ENCODE measurements at places on chromosomes 2 and 18. TPM values are rescaled to one million over a fixed set of nuclear protein-coding genes. Genes with fewer than 3 reads are reported as not detected.

Gene RGPD8
- 1.4 TPM for total RNA-seq

Gene EMILIN1
- 0.17 TPM for total RNA-seq

Gene DTNA
- 5.2 TPM for total RNA-seq

- DNase-seq, result no peak
These were observed 37.3 kb downstream of the MTCL1 start for GRCh38 chr18:8742387-8743361.

DNA sequence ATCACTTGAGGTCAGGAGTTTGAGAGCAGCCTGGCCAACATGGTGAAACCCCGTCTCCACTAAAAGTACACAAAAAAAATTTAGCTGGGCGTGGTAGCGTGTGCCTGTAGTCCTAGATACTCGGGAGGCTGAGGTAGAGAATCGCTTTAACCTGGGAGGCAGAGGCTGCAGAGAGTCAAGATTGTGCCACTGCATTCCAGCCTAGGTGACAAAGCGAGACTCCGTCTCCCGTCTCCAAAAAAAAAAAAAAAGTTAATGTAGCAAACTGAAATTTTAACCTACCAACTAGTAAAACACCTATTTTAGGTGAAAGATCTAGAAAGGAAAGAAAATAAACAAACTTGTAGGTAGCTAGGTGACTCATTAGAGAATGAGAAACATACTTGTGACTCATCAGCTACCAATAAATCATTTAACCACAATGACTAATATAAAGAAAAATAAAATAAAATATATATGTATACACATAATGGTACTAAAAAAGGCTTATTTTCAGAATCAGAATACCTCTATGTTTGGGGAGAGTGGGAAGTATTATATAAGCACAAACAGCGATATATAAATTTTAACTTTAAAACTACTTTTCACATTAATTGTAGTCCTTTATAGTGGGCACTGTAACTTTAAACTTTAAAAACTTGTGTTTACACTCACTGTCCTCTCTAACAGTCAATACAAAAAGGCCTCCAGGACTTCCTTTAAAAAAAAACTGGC lies 36.6 kb downstream of the DARS1 start:
- peak; percentile 87 for DNase-seq

DNA sequence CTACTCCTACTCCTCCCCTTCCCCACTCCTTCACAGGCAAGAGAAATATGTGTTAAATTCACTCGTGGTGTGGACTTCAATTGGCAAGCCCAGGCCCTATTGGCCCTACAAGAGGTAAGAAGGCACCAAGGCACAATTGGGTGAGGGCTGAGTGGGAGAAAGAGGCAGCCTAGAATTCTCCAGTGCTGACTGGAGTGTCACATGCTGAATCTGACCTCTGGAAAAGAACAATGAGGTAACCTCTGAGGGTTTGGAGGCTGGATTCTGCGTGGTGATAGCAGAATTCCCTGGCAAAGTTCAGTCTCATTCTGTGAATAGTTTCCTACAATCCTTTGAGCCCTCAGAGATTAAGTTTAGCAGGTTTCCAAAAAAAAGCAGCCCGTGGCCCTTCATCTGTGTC lies 6.9 kb downstream of the CENPA start:
- DNase-seq, result no peak

DNA sequence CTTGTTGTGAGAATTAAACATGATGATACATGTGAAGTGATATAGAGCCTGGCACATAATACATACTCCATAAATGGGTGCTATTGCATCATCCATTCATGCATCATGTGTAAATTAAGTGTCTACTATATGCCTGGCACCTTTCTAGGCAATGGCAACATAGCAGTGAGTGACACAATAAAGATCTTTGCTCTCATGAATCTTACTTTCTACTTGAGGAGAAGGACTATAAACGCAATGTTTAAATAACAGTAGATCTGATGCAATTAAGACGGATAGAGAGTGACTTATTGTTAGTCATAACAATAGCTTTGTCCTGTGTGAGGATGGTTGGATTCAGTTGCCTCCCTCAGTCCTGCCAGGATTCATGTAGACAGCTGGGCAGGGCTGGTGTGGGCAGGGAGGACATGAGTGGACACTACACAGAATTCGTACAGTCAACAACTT lies 88.4 kb upstream of the NPAS2 start:
- peak; percentile 38 for DNase-seq

GRCh38 chr2:189337656-189338055 lies 103.6 kb upstream of the WDR75 start:
- peak; percentile 52 for DNase-seq

DNA sequence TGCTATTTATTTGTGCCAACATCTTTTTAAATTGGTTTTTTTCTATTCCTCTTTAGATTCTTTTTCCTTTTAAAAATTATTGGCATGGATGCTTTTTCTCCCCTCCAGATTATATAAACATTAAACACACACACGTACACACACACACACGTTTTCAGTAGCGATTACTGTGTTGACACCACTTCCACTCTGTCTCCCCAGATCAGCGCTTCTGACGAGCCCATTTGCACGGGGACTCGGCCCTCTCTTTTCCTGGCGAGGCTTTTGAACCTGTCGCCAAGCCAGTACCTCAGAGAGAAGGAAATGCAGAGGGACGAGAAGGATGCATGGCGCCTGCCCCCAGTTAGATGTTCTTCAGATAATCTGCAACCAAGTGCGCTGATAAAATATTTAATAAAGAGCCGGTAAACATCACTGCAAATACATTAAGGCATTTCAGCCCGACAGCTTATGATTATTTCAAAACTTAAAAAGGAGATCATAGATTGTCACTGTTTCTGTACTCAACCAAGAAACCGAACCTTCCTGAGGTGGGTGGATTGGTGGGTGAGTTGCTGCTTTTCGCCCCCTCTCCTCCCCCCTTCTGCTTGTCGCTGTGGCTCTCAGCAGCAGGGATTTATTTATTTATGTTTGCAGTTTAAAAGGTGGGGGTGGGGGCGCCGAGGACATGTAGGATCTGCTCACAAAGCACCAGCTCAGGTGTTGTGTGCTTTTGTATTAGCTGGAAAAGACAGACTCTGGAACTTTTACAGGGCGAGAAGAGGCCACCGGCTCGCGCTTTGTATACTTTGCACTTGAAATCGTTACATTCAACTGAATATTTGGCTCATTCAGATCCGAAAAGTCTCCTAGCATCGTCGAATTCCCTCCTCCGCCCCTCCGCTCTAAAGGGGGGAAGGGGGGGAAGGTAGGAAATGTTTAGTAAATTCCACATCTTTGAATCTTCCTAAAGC lies 787 bp upstream of the TBR1 start:
- DNase-seq, result no peak

DNA sequence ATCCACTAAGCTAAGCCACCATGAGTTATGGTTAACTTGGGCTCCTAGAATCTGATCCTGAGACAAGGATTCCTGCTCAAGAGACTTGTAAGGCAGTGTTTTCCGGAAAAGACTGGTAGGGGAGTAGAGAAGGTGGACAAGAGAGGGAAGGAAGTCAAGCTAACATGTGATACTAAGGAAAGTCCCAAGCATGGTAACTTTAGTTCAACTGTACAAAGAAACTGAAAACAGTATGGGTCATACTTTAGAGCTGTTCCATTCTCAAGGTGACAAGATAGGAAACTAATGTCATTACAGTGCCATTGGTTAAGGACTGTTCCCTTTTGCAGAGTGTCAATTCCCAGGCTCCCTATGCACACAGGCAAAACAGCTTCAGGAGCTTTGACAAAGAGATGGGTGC lies 5.8 kb downstream of the MYO5B start:
- no peak for DNase-seq

GRCh38 chr2:54581326-54582039 lies 125.4 kb downstream of the SPTBN1 start:
- DNase-seq, result no peak

DNA sequence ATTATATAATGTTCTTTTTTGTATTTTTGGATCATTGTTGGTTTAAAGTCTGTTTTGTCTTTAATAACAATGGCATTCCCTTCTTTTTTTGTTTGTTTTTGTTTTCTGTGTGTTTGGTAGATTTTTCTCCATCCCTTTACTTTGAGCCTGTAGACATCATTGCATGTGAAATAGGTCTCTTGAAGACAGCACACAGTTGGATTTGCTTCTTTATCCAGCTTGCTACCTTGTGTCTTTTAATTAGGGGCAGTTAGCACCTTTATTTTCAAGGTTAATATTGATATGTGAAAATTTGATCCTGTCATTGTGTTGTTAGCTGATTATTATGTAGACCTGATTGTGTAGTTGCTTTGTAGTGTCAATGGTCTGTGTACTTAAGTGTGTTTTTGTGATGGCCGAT lies 235.7 kb downstream of the KCNJ3 start:
- DNase-seq, result no peak

GRCh38 chr2:187580462-187581124 lies 26.4 kb upstream of the TFPI start:
- peak; percentile 74 for DNase-seq

GRCh38 chr2:26399771-26400376 lies 1.8 kb upstream of the DRC1 start:
- DNase-seq, result no peak

DNA sequence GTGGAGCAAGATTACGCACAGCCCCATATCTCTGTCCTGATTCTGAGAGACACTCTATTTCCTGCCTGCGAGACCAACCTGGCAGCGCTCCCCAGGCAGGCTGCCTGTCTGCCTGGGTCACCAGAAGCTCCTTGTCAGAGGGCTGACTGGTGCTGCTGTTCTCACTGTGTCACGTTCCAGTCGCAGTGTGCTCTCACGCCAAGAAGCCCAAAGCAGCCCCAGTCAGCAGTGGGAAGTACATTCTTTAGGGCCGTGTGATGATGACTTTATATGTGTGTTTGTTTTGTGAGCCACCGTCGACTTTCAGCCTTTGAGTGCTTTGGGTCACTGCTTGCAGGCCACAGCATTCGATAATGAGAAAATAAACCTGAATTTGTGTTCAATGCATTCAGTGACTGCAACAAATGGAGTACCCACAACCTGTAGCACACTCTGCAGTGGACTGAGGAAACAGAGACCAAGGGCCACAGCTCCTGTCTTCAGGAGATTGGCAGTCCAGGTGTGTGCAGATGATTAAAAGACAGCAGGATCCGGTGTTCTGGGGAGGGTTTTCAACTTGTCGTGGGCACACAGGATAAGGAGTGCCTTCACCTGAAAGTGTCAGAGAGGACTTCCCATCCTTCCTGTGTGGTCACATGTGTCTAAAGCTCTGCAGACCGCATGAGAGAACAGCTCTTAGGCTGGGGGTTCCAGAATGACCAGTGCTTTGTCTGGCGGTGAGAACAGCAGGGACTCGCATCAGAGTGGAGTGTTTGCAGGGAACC lies 4.8 kb downstream of the TNFRSF11A start:
- DNase-seq, result peak; percentile 92
